ENCODE measurements at places on chromosomes 2 and 18.
A peak's percentile ranks its signal among the peaks of the same experiment; 100 is the strongest.

GRCh38 chr2:100741880-100742276, 78.1 kb upstream of the NPAS2 start:
- DNase-seq = no peak

GRCh38 chr2:128642316-128642715, 323.6 kb upstream of the HS6ST1 start:
- DNase-seq = no peak

DNA sequence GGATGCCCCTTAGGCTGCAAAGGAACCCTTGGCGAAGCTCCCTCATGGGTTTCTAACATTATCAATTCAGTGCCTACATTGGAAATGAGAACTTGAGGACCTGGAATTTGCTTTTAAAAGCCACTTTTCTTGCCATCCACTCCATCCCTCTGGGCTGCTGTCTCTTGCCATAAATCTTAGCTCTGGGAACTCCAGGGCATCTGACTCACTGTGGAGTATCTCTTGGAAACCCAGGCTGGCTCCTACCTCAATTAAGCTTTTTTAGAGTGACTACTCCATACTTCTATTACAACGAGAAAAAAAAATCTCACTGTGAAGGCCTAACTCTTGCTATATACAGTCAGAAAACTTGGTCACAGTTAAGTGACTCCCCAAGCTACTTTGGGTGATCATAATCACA, 227.2 kb upstream of the SETBP1 start:
- DNase-seq = no peak

DNA sequence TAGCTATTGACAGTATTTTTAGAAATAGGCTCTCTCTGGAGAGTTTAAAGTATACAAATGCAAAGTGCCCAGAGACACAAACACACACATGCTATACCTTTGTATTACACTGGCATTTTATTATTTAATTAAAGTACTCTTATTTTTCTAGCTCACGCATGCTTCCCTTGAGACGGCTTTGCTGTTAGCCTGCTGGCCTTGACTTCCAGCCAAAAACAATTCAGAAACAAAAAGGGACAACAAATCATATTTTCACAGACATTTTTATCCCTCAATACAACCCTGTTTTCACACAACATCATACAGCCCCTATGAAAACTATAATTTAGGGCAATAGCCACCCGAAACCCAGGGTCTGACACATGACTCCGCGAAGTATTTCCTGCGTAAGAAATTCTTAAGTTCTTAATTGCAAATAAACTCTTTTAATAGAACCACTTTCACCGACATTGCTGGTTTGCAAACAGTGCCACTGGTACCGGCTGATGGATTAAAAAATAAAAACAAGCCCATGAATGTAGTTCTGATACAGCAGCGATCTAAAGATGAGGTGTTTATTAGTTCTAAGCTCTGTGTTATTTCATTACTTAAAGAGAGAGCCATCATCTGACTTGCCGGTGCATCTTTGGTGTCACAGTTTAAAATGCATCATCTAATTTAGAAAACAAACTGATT, 185.1 kb downstream of the TCF4 start:
- DNase-seq = no peak

DNA sequence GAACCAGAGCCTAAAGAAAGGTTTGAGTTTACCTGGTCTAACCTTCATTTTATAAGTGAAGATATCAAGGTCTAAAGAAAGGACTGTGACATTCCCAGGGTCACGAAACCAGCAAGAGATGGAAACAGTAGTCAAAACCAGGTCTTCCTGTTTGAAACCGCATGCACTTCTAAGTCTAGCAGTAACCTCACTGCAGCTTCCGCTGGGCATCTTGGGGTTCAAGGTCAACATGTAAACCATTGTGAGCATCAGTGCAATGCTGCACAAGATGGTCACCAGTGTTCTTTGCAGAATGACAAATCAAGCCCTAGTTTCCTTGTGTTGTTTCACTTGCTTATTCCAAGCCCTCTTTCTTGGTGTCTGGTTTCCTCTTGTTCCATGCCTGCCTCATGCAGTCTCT, 292.9 kb upstream of the MEX3C start:
- no peak for DNase-seq

DNA sequence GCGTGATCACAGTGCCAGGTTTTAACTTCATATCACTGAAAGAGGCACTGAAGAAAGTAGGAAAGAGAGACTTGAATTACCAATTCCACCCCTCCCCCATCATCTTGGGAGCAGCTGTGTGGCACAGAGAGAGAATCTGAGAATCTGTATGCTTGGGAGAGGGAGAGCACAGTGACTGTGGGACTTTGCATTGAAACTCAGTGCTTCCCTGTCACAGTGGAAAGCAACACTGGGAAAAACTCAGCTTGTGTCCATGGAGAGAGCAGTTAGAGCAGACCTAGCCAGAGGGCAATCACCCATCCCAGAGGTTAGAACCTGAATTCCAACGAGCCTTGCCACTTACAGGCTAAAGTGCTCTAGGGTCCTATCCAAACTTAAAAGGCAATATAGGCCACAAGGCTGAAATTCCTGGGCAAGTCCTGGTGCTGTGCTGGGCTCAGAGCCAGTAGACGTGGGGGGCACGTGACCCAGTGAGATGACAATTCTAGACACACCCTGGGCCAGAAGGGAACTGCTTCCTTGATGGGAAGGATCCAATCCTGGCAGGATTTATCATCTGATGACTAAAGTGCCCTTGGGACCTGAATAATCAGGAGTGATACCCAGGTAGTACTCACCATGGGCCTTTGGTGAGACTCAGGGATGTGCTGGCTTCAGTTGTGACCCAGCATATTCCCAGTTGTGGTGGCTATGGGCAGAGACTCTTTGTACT, 15.5 kb upstream of the ABCB11 start:
- no peak for DNase-seq

- peak; percentile 18 for DNase-seq
Observed at GRCh38 chr18:56563568-56563967, 74.8 kb downstream of the TXNL1 start.

GRCh38 chr2:42998721-42999120, 206.3 kb upstream of the HAAO start:
- no peak for DNase-seq

DNA sequence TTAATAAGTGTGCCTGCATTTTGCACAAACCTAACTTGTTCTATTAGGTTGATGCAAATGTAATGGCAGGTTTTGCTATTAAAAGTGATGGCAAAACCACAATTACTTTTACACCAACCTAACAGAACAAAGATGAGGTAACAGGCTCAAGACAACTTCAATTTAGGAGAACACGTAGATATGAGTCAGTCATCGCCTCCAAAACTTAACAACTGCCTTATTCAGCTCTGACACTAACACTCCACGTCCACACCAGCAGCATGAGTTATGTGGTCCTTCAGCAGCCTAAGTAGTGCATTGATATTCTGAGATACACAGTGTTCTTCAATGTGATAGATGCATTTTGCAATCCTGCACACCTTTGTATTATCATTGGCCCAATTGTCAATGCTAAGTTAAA, 1175.1 kb upstream of the ACVR2A start:
- no peak for DNase-seq

DNA sequence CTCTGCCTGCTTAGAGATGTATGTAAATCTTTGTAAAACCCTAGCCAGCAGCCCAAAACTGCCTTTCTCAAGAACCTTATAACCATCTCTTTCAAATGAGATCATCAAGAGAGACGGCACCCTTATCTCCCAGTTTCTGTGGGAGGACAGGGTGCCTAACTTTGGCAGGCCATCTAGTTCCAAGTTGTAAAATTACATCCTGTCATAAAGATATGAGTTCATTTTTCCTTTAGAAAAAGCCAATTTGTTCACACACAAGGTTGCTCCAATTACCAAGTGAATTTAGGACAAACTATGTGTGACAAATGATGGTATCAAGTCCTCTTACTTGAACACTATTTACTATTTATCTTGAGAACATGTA, 65.3 kb downstream of the MEMO1 start:
- DNase-seq = no peak

GRCh38 chr2:96409820-96410164, 74.2 kb downstream of the NCAPH start:
- DNase-seq = peak; percentile 32

All from BE2C (cell line).